Glutamatergic neuron (in vitro differentiated cells): ENCODE measurements at places on chromosomes 2 and 18.
A peak's percentile ranks its signal among the peaks of the same experiment; 100 is the strongest.

GRCh38 chr2:222561151-222561550 lies 94.7 kb downstream of the FARSB start:
- no peak for DNase-seq

DNA sequence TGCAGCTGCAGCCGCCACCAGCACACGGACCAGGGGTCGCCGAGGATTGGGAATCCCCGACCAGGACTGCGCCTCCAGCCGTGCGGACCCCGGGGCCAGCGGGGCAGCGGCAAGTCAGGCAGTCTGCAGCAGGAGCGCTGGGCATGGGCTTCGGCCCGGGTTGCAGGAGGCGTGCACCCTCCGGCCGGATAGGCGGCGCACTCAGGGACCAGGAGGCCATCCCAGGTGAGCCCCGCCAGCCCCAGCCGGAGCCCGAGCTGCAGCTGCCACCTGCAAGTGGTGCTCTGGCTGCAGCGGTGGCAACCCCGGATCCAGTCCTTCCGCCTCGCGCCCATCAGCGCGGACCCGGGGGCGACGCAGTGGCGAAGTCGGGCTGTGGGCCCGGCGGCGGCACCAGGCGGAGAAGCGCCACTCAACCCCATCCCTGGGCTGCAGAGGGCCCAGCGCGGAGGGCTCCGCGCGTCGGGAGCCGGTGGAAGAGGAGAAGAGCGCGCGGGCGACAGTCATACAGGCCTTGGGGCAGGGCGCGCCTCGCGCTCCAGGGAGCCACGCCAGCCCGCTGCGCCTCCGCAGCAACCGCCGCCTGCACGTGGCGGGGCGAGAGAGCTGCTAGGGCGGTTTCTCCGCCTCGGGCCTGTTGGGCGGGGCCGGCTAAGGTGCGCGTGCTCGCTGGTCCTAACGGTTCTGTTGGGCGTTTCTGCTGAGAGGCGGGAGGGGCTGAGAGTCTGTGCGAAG lies 73.8 kb downstream of the RPIA start:
- peak; percentile 68 for DNase-seq

- no peak for DNase-seq
Measured at GRCh38 chr2:112000399-112001135, 54.5 kb upstream of the TMEM87B start.

DNA sequence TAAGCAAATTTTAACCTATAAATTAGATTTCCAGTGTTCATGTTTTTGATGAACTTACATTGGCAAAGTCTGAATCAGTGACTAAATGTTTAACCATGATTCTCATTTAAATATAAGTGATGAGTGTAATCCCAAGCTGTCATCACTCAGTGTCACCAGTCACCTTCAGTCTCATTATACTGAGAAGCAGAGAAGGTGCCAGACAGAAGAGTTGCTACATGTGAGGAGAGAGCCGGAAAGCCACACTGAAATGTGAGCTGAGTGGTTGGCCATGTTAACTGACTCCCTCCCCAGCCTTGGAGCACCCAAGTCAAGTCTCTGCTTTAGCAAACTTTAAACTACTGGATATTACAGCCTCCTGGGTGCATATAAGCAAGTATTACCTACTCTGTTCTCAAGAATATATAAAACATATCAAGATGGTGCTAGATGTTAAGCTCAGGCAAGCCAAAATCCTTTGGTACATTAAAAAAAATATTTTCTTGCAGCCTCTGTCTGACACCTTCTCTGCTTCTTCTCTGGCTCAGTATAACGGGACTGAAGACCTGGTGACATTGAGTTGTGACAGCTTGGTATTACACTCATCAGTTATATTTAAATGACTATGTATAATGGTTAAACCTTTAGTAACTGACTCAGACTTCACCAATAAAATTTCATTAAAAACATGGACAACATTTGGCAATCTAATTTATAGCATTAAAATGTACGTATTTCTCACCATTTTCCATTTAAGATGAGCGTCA lies 75.8 kb upstream of the MAP3K20 start:
- no peak for DNase-seq

GRCh38 chr18:12321333-12321732 lies 13.3 kb downstream of the TUBB6 start:
- DNase-seq: no peak

DNA sequence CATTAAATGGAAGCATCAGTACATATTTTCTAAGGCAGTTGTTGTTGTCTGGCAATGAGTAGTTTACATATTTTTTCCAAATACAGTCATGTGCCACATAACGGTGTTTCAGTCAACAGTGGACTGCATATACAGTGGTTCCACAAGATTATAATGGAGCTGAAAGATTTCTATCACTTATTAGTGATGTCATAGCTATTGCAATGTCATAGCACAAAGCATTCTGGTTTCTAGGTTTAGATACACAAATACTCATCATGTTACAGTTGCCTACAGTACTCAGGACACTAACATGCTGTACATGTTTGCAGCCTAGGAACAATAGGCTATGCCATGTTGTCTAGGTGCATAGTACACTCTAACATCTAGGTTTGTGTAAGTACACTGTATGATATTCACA lies 45.0 kb downstream of the RND3 start:
- DNase-seq: no peak

DNA sequence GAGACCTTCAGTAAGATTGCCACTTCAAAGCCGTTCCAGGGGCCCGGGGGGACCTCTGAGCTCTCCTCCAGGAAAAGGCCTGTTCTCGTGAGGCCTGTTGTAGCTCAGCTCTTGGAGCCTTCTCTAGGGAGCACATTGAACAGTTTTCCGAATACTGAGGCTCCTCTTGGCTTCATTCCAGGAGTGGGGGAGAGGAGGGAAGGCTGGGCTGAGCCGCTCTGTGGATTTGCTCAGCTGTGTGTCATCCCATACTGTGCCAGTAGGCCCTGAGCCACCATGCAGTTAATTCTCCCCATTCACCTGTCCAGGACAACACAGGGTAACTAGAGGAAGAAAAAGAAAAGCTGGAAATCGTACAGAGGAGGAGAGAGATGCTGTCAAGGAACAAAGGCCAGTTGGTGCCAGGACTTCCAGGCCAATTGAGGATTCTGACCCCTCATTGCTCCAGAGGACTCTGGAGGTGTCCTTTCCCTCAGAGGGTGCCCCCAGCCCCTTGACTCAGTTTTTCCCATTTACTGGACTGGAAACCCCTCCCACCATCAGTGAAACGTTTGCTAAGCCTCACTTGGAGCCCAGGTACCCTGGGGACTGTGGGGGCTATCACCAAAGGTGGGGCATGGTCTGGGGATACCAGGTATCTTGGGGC lies 41.4 kb downstream of the HS1BP3 start:
- peak; percentile 2 for DNase-seq

GRCh38 chr2:10239561-10239967 lies 63.1 kb upstream of the HPCAL1 start:
- DNase-seq: peak; percentile 55

DNA sequence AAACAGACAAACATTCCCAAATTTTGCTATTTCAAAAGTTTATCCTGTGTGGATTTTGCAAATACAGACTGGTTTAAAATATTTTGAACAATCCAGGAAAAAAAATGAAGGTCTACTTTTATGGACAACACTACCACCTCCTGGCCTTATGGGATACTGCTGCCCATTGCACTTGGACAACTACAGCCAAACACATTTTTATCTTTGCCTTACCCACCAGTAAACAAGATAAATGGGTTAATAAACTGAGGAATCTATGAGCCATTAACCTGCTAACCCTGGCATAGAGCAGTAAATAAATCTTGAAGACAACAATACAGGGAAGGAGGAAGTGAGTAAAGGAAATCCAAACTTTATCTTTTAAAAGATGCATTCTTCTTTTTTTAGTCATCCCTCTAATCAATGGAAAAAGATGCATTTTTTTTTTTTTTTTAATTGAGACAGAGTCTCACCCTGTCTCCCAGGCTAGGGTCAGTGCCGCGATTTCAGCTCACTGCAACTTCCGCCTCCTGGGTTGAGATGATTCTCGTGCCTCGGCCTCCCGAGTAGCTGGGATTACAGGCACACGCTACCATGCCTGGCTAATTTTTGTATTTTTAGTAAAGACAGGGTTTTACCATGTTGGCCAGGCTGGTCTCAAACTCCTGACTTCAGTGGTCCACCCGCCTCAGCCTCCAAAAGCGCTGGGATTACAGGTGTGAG lies 2.1 kb upstream of the SPIRE1 start:
- DNase-seq: peak; percentile 46

DNA sequence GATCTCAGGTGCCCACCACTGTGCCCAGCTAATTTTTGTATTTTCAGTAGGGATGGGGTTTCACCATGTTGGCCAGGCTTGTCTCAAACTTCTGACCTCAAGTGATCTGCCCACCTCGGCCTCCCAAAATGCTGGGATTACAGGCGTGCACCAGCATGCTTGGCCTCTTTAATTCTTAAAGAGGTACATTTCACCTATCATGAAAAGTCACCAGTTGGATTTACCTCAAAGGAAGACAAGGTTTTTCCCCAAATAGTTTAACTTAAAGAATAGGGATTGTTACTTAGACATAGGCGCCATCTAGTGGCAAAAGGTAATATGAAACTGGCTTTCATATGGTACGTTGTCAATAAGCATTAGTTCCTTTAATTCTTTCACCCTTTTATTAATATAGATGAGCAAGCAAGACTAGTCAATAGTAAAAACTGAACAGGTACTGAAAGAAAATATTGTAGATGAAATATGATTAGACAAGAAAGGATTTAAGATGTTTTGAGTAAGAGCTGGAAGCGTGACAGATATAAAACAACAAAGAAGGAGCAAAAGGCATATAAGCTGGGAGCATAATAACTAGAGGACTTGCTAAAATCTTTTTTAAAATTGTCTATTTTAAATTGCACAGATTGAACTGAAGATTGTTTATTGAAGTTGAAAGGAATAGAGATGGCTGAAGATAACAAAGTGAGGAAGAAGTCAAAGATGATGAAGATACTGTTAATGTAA lies 35.0 kb upstream of the PSMD14 start:
- no peak for DNase-seq

DNA sequence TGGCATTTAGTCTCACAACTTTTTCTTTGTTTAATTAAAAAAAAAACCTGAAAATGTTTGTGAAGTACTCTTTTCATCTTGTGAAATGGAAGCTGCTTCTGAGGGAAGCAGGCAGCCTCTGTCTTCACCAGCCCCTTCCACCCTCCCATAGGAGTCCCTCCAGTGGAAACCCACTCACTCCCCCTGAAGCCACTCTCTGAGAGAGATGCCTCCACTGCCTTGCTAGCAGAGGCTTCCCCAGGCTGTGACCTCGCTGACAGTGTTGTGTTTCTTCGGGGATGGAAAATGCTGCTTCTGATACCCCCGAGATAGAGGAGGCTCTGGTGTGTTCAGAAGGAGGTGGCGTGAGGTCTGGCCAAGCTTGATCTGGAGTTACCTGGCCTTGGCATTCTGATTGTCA lies 59.9 kb downstream of the SH3RF3 start:
- no peak for DNase-seq

DNA sequence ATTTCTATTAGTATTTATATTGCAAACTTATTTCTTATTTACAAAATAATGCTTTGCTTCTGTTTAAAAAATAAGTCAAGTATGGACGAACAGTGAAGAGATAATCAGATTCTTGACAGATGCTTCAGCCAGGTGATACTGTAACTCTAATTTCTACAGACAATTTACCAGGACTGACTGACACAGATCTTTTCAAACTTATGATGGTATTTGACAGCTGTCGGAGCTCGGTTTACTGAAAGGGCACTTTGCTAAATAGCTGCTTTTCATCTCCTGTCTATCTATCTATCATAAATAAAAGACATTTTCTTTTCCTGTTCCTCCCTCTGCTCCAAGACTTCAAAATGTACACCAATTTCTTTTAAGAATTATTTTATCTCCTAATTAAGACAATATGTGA lies 422.5 kb upstream of the SLC8A1 start:
- no peak for DNase-seq

- peak; percentile 67 for DNase-seq
Measured at GRCh38 chr2:241865957-241866789, 3.4 kb upstream of the RTP5 start.

- DNase-seq: no peak
Measured at GRCh38 chr2:205934443-205934842, 151.5 kb downstream of the INO80D start.

GRCh38 chr2:142721015-142721414 lies 156.4 kb upstream of the KYNU start:
- no peak for DNase-seq

- DNase-seq: no peak
Measured at GRCh38 chr2:18610651-18611050, 21.3 kb upstream of the NT5C1B start.

GRCh38 chr2:237494066-237494465 lies 7.0 kb downstream of the MLPH start:
- DNase-seq: no peak

DNA sequence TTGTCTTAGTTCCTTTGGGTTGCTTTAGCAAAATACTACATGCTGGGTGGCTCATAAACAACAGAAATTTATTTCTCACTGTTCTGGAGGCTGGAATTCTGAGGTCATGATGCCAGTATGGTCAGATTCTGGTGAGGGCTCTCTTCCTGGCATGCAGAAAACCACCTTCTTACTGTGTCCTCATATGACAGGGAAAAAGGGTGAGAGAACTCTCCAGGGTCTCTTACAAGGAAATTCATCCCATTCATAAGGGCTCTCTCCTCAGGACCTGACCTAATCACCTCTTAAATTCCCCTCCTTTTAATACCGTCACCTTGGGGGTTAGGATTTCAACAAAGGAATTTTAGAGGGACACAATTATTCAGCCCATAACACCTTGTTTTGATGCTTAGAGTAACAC lies 243.1 kb upstream of the TNP1 start:
- DNase-seq: no peak

DNA sequence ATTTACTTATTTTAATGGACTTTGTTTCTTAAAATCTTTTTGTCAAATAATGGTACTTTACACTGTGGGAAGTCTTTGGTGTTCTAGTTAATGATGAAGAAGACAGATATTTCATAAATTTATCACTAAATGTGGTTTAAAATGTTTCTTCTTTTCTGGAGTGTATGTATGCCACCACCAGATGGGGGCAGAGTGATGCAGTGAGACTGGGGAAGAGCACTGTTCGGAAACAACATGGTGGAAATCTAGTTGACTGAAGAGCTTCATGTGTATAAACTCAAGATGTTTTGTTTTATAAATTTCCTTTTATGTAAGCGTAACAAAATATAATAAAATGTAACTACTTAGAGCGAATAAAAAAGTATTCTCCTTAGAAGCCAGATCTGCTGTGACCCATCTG lies 195.1 kb downstream of the KCNE4 start:
- DNase-seq: peak; percentile 24

DNA sequence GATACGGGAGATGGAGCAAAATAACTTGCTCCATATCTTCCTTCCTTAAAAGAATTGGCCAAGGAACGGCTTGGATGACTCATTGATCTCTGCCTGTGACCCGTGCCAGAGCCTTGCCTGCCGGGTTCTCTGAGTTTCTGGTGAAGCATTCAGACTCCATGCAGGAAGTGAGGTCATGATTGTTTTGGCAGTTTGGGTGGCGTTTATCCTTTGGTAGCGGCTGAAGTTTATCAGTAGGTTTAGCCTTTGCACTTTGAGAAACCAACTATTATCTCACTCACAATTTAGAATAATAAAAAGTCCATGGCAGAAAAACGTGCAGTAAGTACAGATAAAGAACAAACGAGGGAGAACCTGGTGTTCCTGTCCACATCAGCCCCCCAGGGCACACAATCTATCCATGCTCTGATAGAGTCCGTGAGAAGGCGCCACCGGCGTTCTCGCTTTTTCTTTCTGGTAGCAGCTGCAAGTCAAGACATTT lies 15.0 kb upstream of the CTAGE1 start:
- DNase-seq: no peak
